ENCODE measurements at places on chromosomes 6 and 20. TPM values are rescaled to one million over a fixed set of nuclear protein-coding genes. Genes with fewer than 3 reads are reported as not detected.
A peak's percentile ranks its signal among the peaks of the same experiment; 100 is the strongest.

The SLC17A2 gene
- not detected for total RNA-seq

GRCh38 chr6:154510144-154510905 is at the start of gene CNKSR3:
TSS of gene CNKSR3 (minus strand) at chr6:154510685. CDS start at chr6:154510114, 571 bp downstream.
- peak; percentile 88 for DNase-seq

- no peak for DNase-seq
Measured at GRCh38 chr6:65896140-65896539, 189.1 kb upstream of the EYS start.

DNA sequence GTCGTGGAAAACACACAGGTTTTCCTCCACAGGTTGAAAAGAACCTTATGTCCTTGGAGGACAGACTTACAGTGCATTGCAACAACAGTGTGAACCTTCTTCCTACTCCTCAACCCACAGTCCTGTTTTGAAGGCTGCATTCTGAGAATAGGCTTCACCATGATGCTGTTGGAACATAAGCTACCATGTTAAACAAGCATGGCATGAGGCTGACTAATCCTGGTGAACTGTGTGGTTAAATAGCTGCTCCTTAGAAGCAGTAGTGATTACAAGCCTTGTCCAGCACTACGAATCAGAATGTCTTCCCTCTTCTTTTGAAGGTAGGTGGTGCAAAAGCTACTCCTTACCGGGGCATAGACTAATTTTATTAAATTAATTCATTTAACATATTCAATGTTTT is 368.5 kb upstream of the EPHA7 start:
- no peak for DNase-seq

- DNase-seq, result no peak
Measured at GRCh38 chr20:63750807-63751470, 11.4 kb downstream of the SLC2A4RG start.

The BACH2 gene
- total RNA-seq, result 2.8 TPM

DNA sequence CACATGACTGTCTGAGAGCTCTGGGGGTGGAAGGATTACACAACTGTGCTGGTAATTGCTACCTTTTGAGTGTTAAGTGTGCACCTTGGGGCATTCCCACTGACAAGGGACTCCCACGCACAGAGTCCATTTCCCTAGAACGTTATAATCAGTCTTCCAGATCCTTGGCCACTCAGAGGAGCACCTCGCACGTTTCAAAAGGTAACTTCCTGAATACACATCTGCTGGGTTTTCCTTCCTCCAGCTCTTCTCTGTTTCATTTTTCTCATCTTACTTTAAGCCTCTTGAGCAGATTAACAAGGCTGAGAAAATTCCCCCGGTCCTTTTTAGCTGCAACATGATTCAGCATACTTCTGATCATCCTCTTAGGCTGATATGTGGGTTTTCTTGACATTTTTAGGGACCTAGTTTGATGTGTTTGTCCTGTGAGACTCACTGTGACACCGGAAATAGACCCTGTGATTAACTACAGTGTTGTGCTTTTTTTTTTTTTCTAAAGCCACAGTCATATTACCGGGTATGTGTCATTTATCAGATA is 98.4 kb upstream of the DUSP22 start:
- no peak for DNase-seq

DNA sequence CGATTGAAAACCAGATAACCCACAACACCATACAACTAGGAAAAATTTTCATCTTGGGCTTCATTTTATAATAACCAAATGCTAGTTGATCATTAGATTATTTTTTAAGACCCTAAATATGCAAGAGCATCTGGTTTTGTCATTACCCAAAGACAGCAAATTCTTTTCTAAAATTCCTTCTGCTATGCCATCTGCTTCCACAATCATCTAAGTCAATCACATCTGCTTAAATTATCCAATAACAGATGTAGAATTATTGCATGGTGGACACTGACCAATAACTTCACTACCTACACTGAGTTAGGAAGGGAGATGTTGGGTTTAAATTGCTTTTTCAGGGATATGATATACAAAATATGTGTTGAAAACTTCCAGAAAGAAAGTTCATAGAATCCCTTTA is 41.9 kb downstream of the PKHD1 start:
- no peak for DNase-seq

DNA sequence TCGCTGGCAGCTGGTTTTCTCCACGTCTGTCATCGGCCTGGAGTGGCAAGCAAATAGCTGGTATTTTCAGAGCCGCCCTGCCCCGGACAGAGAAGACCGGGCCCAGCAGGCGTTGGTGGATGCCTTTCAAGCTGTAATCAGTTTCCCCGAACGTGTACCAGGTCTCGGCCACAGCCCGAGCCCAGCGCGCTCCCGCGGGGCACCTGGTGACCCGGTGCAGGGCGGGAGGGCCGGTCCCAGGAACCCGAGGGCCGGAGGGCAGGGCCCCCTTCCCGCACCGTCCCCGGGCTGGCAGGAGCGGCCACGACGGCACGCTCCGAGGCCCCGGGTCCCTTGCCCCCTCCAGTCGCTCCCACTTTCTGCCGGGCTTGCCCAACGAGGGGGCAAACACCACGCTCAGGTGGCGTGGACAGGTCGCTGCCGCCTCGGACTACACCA is 348 bp upstream of the PYGB start:
- peak; percentile 86 for DNase-seq

GRCh38 chr6:167791091-167791779 is 35.5 kb upstream of the AFDN start:
- peak; percentile 34 for DNase-seq

DNA sequence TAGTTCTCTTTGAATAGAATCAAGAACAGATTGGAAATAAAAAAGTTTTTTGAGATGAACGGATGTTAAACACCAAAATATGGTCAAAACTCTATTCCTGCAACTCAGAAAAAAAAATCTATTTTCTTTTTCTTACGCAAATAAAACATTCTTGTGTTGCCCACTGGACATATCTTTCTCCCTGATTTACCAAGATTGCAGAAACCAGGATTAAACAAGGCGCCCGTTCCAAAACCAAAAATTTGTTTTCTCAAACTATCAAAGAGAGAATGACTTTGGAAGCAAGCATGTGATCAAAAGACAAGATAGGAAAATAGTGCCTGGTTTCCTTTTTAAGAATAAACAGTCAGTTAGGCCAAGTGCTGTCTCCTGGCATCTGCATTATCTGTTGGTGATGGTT is 273.1 kb downstream of the CLIC5 start:
- no peak for DNase-seq

GRCh38 chr6:95519228-95520037 is 57.9 kb upstream of the MANEA start:
- DNase-seq, result no peak

DNA sequence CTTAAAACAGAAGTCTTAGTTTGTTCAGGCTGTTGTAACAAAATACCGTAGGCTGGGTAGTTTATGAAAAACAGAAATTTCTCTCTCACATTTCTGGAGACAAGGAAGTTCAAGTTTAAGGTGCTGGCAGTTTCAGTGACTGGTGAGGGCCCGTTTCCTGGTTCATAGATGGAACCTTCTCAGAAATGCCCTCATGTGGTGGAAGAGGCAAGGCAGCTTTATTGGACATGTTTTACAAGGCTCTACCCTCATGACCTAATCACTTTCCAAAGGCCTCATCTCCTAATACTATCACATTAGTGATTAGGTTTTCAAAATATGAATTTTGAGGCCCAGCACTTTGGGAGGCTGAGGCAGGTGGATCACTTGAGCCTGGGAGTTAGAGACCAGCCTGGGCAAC is 2.4 kb downstream of the HEBP2 start:
- no peak for DNase-seq

DNA sequence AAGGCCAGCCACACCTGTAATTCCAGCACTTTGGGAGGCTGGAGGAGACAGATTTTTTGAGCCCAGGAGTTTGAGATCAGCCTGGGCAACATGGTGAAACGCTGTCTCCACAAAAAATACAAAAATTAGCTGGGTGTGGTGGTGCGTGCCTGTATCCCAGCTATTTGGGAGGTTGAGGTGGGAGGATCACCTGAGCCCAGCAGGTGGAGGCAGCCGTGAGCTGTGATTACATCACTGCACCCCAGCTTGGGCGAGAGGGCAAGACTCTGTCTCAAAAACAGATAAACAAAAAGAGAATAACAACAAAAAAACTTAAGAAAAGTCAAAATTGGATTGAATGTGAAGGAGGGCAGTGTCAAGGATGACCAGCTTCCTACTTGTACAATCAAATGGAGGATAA is 2.9 kb downstream of the TPD52L1 start:
- no peak for DNase-seq

- DNase-seq, result no peak
Measured at GRCh38 chr20:24653306-24653705, 183.9 kb downstream of the SYNDIG1 start.

GRCh38 chr6:150470960-150471665 is 102.3 kb downstream of the IYD start:
- no peak for DNase-seq

The GATA5 gene
- total RNA-seq, result 2.3 TPM

The PROKR2 gene
- total RNA-seq, result not detected

The PPP1R16B gene
- total RNA-seq, result 5.1 TPM

The HLA-DRB5 gene
- total RNA-seq, result 64.7 TPM

DNA sequence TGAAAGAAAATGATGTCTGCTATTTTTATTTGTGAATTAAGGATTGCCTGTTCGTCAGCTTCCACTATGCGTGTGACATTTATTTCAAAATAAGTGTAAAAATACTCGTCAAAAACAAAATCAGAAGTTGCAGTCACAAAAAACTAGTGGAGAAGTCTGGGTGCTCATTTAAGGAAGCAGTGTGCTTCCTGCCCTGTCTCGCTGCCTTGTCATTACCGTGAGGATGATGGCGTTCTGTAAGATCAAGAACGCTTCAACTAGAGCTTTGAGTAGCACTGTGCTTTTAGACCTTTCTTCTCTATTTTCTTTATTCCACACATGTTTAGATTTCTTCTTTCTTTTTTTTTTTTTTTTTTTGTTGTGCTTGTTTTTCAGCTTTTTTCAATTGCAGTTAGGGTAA is 186.9 kb downstream of the TBC1D7 start:
- DNase-seq, result no peak

DNA sequence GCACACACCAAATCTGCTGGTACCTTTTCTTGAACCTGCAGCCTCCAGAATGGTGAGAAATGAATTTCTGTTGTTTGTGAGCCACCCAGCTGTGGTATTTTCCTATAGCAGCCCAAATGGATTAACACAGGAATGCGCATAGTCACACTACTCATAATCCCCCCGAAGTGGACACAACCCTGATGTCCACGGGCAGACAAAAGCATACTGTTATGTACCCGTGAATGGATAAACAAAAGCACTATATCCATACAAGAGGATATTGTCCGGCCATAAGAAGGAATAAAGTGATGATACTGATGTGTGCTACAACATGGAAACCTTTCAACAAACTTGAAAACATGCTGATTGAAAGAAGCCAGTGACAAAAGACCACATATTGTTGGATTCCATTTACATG is 25.1 kb upstream of the RPP40 start:
- no peak for DNase-seq

The SIGLEC1 gene
- 6.7 TPM for total RNA-seq

GRCh38 chr20:33664085-33664761 is 2.1 kb downstream of the C20orf144 start:
- no peak for DNase-seq

DNA sequence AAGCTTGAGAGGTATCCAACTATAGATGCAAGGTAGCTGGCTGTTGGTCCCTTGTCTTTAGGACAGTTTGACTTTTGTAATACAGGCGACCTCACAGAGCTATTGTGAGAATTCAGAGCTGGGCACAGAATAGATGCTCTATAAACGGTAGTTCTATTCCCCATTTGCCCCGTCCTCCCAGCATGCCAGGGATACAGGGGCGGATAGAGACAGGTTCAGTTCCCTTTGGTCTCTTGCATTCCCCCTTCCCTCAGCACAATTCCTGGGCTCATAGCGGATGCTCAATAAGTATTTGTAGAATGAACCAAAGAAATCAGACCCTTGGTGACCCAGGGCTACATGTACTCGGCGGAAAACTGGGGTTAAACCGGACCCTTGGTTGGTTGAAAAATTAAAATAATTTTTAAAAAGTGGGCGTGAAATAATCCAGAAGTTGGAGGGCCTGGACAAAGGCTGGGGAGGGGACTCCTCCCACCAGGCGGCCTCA is 707 bp upstream of the TOP1 start:
- DNase-seq, result no peak

GRCh38 chr6:43913375-43914271 is 143.6 kb downstream of the VEGFA start:
- DNase-seq, result peak; percentile 11

- DNase-seq, result no peak
Measured at GRCh38 chr6:5942591-5942990, 64.1 kb downstream of the NRN1 start.

The CYP21A2 gene
- total RNA-seq, result 0.51 TPM

The SMOC2 gene
- total RNA-seq, result 16.0 TPM

DNA sequence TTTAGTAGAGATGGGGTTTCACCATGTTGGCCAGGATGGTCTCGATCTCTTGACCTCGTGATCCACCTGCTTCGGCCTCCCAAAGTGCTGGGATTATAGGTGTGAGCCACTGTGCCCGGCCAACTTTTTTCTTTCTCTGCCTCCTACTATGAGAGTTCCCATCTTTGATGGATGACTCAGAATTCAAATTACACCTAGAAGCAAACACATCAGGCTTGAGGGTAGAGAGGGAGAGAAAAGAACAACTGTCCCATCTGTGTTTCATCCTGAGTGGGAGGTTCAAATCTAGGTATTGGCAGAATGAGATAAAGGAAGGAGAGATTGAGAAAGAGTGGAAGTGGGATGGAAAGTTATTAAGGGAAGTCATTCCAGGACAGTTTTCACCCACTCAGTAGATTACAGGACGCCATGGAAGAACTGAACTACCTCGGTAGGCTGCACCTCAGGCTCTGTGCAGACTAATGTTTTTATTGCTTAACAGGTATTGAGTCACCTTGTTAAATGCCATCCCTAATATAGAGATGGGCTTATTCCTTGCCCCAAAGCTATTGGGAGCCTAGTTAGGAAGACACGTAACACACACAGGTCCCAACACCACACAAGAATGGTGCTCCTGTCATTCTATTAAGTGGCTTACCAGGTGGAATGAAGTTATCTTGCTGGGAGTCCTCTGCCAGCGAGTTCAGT is 275.7 kb downstream of the SOX4 start:
- no peak for DNase-seq
